ENCODE measurements at places on chromosomes 1 and 21. TPM values are rescaled to one million over a fixed set of nuclear protein-coding genes. Genes with fewer than 3 reads are reported as not detected.

- peak; percentile 72 for DNase-seq
Observed at GRCh38 chr21:36135391-36136102, 668 bp downstream of the CBR3 start.

DNA sequence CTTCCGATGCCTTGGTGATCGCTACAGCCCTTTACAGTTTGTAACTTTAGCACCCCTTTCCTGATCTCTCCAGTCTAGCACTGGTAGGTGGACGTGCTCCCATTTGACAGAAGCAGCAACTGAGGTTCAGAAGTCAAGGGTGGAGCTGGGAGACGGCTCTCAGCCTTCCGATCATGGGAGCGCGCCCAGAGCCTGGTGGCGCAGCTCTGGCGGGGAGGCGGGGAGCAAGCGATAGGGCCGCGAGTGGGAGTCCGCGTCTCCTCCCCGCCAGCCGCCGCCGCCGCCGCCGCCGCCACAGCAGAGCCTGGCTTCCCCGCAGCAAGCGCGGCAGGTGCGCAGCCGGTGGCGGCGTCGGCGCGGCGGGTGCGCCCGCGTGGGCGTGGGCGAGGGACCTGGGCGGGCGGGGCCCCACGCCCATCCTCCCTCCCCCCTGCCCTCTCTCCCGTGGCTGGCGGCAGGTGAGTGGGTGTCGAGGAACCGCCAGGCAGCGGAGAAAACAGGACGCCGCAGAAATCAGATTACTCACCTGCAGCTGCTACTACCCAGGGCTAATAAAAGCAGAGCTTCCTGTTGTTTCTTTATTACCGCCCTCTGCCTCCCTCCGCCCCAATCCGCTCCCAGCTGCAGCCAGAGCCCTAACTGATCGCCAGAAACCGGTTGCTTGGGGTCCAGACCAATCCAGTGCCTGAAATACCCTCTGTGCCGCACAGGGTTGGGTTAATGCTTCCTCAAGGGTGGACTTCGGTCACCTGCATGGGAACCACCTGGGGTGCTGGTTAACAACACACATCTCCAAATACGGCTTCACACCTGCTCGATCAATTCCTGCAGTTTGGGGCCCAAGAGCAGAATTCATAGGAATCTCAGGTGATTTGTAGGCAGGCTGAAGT, 60.2 kb upstream of the ID3 start:
- DNase-seq: no peak

DNA sequence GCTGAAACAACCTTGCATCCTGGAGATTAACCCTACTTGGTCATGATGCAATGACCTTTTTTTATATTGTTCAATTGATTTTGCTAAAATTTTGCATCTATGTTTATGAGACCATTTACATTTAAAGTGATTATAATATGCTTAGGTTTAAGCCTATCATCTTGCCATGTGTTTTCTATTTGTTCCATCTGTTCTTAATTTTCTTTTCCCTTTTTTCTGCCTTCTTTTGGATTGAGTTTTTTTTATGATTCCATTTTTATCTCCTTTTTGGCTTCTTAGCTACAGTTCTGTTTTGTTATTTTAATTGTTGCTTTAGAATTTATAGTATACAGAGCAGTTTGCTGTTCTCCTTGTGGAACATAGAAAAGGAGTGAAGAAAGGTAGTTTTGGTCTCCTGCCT, 385.1 kb upstream of the USP24 start:
- DNase-seq: no peak

DNA sequence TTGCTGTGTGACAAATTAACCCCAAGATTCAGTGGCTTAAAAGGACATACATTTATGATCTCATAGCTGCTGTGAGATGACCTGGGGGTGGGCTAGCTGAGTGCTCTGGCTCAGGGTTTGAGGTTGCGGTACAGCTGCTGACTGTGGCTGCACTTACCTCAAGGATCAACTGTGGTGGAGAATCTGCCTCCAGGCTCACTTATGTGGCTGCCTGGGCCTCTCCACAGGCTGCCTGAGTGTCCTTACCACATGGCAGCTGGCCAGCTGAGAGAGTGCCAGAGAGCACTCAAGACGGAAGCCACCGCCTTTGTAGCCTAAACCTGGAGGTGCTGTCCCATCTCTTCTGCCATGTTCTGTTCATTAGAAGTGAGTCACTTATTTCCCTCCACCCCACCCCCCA, 5.7 kb downstream of the LRRC71 start:
- DNase-seq: no peak

DNA sequence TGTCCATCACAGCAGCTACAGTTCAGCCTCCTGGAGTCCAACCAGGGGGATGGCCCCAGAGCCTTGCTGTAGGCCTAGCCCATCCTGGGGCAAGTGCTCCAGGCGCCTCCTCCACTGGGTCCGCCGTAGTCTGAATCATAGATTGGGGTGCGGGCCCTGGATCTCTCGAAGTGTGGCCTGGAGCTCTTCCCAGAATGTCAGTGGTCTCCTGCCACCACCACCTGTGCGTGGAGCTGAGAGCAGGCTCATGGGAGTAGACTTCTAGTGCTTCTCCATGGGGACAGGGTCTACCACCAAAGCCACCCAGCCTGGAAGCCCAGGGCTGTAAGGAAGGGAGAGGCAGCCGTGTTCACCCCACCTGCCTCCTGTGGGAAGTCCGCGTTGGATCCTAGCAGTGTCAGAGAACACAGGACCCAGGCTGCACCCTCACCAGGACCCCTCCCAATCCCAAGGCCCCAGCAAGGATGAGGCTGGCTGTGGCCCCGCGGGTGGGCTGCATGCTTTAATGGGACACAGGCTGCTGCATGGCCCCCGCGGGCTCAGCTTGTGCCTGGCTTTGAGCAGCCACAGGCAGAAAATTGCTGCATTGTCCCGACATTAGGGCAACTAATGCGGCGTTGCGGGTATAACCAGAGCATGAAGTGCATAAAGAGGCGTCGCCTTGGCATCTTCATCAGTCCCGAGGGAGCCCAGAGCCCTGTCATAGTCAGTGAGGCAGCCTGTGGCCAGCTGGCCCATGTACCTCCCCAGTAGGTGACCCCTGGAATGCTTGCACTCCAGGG, 735 bp upstream of the HES3 start:
- DNase-seq: no peak

GRCh38 chr21:37220433-37220980, 46.6 kb downstream of the VPS26C start:
- DNase-seq: peak; percentile 82

GRCh38 chr1:66237042-66237441, 296.9 kb upstream of the SGIP1 start:
- no peak for DNase-seq

GRCh38 chr1:235023711-235024439, 104.8 kb downstream of the TOMM20 start:
- no peak for DNase-seq

DNA sequence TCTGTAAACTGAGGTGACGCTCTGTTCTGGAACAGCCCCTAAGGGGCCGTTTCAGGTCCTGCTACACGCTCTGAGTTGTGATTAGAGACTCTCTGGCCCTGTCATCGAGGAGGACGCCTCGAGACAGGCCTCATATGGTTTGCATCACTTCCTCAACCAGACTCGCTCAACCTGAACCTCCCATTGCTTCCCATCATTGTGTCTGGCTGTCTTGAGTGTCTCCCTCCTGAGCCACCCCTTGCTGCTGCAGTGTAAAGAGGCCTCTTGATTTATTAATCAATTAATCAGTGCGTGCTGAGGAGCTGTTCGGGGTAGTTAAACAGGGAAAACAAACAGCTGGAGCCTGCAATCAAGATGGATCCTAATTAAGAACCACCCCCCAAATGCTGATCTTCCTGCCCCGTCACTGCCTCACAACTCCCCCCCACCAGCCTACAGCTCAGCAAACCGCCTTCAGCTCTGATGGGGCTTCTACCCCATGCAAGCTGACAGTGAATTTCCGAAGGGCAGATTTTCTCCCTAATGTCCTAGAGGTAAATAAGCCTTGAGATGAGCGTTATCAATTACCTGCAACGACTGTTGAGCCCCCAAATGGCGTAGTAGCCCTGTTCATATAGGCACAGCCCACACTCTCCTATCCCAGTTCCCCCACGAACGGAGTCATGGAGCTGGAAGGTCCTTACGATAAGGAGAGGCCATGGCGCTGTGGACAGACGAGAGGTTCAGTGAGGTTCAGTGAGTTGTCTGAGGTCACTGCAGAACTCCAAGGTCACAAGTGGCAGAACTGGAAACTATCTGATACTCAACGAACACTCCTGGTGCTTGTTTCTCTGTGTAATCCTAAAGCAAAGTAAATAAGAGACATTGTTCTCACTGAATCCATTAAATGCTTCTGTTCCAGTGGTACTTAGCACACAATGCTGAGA, 210.6 kb downstream of the KIF26B start:
- DNase-seq: no peak

GRCh38 chr1:83761167-83762038, 237.5 kb downstream of the TTLL7 start:
- no peak for DNase-seq

GRCh38 chr21:33162436-33162951, 67.2 kb upstream of the IFNAR2 start:
- no peak for DNase-seq

- no peak for DNase-seq
Observed at GRCh38 chr1:221256773-221257172, 377.5 kb downstream of the HLX start.

DNA sequence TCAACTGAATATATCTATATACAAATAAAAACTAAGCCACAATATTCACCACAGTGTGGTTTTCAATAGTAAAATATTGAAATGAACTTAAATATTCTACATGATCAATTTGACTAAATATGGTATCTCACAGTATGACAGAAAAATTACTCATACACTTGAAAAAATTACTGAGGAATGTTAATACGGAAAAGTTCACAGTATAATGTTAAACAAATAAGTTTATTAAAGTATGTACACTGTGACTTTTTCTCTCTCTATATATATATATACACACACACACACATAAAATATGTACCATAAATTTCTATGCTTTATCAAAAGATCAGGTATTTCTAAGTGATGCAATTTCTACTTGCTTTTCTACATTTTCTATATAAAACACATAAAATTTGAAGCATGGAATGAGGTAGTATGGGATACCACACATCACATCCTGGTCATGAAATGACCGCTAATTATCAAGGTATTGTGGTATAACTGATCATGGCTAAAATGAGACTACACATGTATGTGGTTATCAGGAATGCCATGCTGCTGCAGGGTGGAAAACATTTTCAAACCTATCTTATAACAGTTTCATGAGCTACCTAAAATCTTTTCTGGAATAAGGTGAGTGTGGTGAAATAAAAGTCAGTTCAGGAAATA, 102.3 kb downstream of the CDC42BPA start:
- no peak for DNase-seq

GRCh38 chr1:231924180-231924579, 297.6 kb downstream of the DISC1 start:
- no peak for DNase-seq

DNA sequence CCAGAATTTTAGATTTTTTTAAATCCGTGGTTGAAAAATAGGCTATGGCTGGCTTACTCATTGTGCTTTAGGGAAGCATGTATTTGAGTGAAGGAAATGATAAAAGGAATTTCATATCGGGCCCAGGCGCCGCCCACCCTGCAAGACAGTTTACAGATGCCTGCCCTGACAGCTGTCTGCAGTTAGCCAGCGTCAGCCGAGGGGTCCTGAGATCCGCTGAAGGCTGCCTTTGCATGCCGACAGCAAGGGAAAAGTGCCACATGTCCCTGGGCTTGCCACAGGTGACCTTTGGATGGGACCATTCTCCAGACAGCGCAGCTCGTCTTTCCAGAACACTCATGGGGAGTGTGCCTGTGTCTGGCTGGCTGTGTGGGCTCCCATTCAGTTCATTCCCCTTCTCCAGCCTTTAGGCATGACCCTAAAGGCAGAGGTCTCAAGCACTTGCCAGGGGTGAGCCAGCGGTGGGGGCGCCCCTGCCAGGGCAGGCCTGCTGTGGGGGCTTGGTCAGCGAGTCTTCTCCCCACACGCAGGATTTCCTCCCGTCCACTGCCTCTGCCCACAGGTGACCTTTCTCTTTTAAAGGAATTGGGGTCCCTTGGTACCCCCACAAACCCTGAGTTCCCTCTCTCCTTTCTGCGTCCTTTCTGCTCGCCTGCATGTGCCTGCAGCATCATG, 46.1 kb upstream of the TRAPPC10 start:
- DNase-seq: no peak

LCE1B gene
- 207 TPM for total RNA-seq

CAMK2N1 gene
- total RNA-seq: 13.3 TPM

MX2 gene
- total RNA-seq: 1.9 TPM

GADD45A gene
- 32.6 TPM for total RNA-seq

OLFML3 gene
- 57.9 TPM for total RNA-seq

FCAMR gene
- total RNA-seq: not detected

GPR25 gene
- not detected for total RNA-seq

MYOM3 gene
- 1.9 TPM for total RNA-seq

ITSN1 gene
- total RNA-seq: 28.6 TPM

MYOC gene
- 6.3 TPM for total RNA-seq

KISS1 gene
- not detected for total RNA-seq

All from lower leg skin (tissue), 4 donors.